T-helper 2 cell treated with Interferon-gamma antibody and Interleukin-4, amounts not matched to agents 5 μg/mL and 100 μg/mL, for 36 hours (primary cell): ENCODE measurements at places on chromosomes 7 and 10.

GRCh38 chr7:78052112-78052511, 253.5 kb downstream of the PHTF2 start:
- DNase-seq = no peak

DNA sequence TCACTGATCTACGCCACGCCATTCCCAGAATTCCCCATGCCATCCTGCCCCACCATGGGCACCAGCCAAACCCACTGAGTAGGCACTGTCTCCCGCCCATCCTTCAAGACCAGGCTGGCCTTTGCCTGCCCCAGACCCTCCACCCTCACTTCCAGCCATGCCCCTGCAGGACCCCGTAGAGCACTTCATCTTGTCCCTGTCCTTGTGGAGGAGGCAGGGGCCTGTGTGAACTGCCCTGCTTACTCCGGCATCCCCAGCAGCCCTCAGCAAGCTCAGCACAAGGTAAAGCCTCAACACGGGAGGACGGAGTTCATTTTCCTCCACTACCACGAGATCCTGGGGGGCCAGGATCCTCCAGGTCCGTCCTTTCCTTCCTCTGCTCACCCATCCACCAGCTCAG, 577.7 kb downstream of the PTPRN2 start:
- DNase-seq = no peak

DNA sequence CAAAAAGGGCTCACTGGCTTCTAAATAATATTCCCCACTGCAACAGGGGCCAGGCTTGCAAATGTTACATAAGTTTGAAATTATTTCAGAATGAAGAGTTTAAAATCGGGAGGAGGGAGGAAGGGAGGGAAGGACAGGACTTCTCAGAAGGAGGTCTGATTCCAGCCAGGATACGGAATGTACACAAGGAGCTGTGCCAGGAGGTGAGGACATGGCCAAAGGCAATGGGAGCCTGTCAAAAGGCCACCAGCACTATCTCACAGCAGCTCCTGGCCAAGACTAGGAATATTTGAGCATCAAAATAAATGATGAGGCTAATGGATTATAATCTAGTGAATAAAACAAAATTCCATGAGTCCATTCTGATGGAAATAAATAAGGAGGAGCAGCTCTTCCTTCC, 18.6 kb upstream of the DRGX start:
- no peak for DNase-seq

GRCh38 chr10:6748981-6749635, 169.0 kb upstream of the PRKCQ start:
- no peak for DNase-seq

DNA sequence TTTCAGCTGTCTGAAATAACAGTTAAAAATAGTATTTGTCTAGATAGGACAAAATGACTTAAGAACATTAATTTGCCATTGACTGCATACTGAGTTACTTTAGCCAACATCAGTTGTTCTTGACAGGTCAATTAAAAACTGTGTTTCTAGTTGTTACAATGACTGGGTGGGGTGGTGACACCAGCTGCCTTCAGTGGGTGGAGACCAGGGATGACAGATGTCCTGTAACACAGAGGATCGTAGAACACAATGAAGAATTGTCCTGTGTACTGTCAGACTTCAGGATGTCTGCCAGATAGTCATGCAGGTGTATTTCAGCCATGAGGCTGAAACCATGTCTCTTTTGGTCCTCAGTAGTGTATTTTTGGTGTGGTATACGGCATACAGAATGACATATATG, 24.4 kb downstream of the TRUB1 start:
- DNase-seq = no peak
